ENCODE measurements at places on chromosomes 1 and 21.
A peak's percentile ranks its signal among the peaks of the same experiment; 100 is the strongest.

DNA sequence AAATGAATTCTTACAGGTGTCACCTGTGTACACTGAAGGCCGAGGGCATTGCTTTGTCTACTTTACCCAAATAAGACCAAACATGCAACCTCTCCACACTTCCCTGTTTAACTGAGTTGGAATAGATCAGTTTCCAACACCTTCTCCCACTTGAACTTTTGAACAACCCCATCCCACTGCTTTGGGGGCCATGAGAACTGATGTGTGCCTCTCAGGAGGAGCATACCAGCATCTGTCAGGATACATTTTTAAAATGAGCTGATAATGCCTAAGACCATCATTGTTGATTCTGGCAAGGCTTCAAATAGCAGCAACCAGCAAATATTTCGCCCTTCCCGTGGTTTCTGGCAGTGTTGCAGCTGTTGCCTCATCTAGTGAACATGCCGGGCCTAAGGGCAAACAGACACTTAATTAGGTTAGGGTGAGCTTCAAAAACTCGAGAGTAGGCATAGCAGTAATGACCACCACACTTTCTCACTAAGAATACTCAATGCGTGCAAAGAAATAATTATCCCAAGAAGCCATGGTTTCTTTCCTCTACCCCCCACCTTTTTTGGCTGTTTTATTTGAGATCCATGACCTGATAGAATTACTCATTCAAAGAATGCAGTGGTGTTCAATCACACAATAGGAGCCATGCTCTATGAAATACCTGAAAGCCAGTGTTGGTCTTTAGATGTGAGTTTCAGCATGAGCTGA is 63.7 kb downstream of the MAP10 start:
- no peak for DNase-seq

DNA sequence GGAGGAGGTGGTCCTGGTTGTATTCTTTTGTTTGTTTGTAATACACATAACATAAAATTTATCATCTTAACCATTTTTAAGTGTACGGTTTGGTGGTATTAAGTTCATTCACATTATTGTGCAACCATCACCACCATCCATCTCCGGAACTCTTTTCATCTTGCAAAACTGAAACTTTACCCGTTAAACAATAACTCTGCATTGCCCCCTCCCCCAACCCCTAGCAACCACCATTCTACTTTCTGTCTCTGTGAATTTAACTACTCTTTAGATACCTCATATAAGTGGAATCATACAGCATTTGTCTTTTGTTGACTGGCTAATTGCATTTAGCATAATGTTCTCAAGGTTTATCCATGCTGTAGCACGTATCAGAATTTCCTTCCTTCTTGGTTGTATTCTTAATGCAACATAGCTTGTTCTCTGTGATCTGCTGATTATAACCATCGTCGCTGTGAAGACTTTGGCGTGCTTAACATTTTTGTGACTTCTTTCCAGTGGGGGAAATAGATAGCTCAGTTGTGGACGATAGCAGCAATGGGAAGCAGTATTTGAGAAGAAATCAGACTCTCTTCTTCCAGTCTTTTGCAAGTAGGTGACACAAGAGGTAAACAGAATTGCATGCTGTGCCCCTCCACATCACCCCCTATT is 117.5 kb upstream of the HOOK1 start:
- no peak for DNase-seq

DNA sequence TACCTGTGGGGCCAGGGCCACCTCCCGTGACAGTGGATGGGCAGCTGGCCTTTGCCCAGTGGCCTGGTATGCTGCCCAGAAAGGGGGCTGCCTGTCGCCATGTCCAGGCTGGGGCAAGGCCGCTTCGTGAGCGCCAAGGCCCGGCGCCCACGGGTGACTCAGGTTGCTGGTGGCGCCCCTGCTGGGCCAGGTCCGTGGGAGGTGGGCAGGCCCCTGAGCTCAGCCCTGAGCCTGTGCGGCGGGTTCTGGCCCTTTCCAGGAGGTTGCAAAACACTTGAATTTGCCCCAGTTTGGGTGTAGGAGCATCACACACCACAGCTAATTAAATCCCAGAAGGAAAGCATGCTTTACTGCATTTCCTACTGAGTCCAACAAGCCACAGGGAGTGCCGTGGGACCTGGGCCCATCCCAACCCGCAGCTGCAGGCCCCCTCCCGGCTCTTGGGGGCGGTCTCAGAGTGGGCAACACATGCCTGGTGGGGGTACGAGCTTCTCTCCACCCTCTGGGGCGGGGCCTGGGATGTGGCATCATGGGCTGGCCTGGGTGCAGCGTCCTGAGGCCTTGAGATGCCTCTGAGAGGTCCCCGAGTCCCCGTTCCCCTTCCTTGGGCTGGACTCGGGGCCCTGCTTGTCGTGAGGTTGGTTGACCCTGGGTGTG is 159.8 kb downstream of the PEX14 start:
- DNase-seq: no peak

DNA sequence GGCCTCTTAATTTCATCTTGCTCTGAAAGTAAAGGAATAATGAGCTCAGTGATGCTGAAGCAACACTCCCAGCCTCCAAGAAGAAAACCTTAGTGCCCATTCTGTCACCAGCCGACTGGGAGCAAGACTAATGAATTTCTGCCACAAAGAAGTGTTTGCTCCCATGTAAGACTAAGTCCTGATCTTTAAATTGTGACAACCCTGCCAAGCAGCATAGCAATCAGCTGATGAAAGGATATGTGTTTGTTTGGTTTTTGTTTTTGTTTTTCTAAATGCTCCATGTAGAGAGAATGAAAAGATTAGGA is 113.7 kb upstream of the PALMD start:
- DNase-seq: no peak

DNA sequence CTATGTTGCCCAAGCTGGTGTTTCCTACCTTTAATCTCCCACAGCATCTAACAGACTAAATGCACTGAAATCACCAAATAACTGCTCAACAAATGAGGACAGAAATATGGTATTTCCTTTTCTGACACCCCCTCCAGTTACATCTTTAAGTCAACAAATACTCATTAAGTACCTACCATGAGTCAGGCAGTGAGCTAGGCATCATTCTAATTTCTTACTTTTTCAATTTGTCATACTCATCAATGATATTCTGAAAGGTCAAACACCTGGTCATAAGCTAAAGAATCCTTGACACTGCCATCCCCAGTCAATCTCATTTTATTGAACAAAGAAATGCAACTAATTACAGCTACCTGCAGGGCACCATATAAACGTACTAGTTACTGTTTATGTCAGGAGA is 36.6 kb downstream of the LUZP1 start:
- no peak for DNase-seq

DNA sequence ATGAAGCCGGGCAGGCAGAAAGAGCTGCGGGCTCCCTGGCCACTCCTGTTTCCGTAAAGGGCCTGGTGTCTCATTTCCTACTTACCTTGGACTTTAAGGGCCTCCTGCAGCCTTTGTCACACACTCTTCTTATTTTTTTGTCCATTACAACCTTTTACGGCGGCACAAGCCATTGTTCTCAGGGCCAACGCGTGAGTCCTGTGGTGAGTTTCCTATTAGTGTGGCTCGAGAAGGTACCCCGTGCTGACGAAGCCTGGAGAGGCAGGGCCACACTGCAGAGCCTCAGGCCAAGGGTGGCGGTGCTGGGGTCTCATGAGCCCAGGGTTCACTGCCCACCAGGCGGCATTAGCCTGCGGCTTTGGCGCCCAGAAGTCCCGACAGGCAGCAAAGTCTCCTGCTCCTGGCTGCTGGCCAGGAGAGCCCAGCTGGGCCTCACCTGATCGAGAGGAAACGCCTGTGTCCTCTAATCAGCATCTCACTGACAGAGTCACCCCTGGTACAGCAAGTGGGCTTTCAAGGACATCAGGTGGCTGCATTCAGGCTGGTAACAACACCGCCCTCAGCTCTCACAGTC is 62.0 kb downstream of the SIK1 start:
- DNase-seq: no peak

- no peak for DNase-seq
Observed at GRCh38 chr1:35442734-35443133, 114.5 kb downstream of the KIAA0319L start.

GRCh38 chr1:59994302-59995198 is 68.0 kb upstream of the CYP2J2 start:
- no peak for DNase-seq

- no peak for DNase-seq
Observed at GRCh38 chr1:48917901-48918603, 141.4 kb upstream of the BEND5 start.

DNA sequence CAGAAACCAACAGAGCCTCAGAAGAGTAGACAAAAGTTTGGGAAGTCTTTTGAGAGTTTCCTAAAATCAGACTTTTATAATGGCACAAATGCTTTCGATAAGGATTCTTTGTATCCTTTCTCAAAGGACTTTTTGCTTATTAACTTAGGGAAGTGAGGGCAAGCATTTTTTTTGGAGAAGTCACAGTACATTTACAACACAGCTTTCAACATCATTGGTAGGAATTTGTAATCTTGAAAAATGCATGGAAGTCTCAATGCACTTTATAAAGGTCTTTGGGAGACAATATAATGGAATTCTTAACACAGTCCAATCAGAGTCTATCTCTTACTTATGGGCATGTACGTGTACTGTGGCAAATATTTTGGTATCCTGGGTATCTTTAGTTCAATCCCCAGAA is 325.8 kb upstream of the NR5A2 start:
- DNase-seq: no peak

GRCh38 chr1:39394598-39394997 is 96.8 kb upstream of the BMP8A start:
- DNase-seq: no peak

DNA sequence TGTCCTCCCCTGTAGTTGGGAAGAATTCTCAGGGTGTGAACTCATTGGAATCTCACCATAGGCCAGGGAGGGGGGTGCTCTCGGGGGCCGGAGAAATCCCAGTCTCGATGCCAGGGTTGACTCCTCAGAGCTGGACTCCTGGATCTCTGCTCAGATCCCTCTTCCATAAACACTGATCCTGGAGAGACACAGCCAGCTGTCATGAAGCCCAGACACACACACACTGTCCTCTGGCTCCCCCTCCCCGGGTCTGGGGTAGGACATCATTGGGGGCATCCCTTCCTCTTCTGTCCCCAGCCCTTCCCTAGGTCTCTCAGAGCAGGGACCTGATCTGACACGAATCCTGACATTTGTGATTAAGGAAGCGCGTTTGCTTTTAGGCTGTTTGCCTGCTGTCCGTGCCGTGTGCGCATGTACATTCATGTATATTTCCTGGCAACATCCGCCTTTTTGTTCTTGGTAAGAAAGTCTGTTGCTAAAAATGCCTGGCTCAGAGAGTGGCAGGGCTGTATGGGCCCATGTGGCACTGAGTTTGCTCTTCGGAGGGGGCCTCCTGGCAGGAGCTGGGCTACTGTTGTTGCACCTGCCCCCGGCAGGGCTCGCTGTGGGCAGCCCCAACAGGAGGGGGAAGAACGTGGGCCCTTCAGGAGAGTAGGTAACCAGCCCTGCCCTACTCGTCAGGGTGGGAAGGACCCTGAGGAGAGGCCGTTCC is 45.4 kb upstream of the SELENON start:
- no peak for DNase-seq

- DNase-seq: no peak
Observed at GRCh38 chr1:208036918-208037766, 126.2 kb upstream of the CD34 start.

- DNase-seq: no peak
Observed at GRCh38 chr1:72936151-72936740, 653.9 kb upstream of the NEGR1 start.

- DNase-seq: no peak
Observed at GRCh38 chr1:230100932-230101331, 33.9 kb downstream of the GALNT2 start.

- no peak for DNase-seq
Observed at GRCh38 chr1:177282976-177283375, 112.2 kb downstream of the BRINP2 start.

- DNase-seq: no peak
Observed at GRCh38 chr1:98538106-98538505, 123.4 kb upstream of the SNX7 start.

GRCh38 chr1:58964880-58965279 is 181.0 kb upstream of the JUN start:
- DNase-seq: no peak

- DNase-seq: peak; percentile 7
Observed at GRCh38 chr1:231866392-231867331, 240.1 kb downstream of the DISC1 start.

Data from activated CD4-positive, CD25-positive, alpha-beta regulatory T cell (primary cell).